ENCODE measurements at places on chromosomes 12 and 14.
A peak's percentile ranks its signal among the peaks of the same experiment; 100 is the strongest.

DNA sequence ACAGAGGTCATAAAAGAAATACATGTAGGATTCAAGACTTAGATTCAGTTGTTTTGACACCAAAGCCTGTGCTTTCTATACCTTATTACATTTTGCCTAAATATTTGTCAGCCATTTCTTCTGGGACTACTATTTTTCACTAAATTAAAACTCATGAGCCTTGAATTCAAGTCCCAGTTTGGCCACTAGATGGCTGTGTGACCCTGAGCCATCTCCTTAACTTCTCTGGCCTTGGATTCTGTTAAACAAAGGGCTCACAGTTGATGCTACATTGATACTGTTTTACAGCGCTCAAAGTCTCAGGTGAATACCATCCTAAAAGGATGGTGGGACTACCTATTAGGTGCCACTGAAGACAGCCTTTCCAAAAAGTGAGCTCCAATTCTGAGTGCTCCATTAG lies 39.6 kb upstream of the CCDC198 start:
- no peak for DNase-seq

DNA sequence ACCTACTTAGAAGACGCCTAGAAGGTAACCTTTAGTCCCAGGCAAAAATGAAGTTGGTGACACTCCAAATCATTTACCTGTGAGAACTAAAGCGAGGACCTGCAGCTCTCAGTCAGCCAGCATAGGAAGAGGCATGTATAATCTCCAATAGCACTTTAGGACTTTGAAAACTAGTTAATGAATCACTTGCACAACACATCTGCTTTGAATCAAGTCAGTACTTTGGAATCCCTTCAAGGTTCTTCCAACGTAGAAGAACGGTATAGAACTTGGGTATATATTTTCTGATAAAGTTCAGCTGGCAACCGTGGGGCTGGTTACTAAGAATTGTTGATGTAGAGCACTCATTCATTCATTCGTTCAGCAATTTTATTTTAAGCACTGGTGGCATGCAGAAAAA lies 251.9 kb downstream of the TMEM132D start:
- no peak for DNase-seq

- DNase-seq = no peak
These were observed 291.8 kb downstream of the ERC1 start for GRCh38 chr12:1282670-1283315.

DNA sequence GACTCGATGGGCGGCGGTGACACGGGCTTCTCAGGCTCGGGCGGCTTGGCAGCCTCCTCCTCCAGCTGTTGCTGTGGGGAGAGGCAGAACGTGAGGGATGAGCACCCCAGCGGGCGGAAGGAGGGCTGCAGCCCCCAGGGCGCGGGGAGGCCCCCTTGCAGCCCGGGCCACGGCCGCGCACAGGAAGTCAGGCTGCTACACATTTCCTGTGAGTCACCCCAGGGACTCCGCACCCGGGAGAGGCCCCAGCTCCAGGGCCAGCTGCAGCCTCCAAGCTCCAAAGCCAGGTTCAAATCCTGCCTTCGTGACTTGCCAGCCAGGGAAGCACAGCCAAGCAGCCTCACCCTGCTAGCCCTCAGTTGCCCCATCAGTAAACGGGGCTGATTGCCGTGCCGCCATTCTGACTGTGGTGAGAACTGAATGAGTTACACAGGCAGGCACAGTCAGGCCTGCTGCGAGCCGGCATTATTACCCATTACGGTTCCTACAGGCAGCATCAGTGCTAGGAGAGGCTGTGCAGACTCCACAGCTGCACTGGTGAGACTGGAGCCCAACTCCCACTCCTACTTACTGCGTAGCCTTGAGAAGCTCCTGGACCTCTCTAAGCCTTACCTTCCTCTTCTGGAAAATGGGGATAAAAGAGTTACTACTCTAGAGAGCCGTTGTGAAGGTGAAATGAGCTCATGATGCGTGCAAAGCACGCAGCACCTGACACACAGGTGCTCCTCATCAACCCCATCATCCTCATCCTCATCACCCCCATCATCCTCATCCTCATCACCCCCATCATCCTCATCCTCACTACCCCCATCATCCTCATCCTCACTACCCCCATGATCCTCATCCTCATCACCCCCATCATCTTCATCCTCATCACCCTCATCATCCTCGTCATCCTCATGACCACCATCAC lies 100.9 kb downstream of the NCOR2 start:
- no peak for DNase-seq

GRCh38 chr12:132337557-132337956 lies 8.2 kb upstream of the GALNT9 start:
- DNase-seq = no peak

GRCh38 chr12:50056639-50056976 lies 788 bp upstream of the ASIC1 start:
- no peak for DNase-seq

DNA sequence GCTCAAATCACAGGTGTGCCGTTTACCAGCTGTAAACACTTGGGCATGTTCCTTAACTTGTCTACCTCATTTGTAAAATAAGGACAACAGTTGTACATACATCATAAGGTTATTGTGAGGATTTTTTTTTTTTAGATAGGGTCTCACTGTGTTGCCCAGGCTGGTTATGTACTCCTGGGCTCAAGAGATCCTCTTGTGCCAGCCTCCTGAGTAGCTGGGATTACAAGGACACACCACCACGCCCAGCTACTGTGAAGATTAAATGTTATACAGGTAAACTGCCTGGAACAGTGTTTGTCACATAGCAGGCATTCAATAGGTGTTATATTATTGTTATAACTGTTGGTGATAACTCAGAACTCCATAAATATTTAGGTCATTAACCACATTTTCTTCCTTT lies 12.7 kb downstream of the TMED10 start:
- DNase-seq = no peak

DNA sequence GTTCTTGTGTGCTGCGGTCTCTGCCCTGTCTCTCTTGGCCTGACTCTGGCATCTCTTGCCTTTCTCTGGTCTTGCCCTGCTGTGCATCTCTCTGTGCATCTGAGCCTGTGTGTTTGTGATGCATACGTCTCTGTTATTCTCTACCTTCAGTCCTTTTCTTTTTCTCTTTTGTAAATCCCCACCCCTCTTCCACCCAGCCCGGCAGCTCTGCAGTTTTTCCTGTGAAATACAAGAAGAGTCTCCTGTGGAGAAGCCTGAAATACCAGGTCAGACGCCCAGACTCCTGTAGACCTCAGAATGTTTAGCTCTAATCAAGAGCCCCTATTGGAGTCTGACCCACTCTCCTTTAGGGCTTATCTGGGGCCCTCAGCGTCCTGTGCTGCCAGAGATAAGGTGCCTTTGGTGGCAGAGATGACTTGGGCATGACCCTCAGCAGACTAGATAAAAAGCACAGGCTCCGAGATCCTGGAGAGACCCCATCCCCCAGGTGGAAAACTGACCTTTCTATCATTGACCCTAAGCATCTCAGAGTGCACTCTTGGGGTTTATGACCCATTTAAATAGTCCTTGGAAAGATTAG lies 167.5 kb upstream of the SRRM4 start:
- no peak for DNase-seq

DNA sequence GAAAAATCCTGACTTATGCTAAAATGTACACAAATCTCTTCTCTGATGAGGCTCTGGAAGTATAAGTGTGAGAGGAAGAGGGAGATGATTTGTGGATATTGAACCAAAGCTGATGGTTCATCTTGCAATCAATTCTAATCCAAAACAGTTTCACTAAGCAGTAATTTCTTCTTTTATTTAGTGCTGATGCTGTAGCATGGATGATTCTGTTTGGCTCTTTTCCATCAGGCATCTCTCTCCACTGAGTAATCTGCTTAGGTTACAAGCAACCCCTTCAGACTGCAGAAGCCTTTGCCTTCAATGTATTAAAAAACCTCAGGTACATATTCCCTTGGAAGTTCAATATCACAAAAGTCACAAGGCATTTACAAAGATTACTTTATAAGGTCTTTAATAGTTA lies 159.1 kb upstream of the CCDC198 start:
- no peak for DNase-seq

DNA sequence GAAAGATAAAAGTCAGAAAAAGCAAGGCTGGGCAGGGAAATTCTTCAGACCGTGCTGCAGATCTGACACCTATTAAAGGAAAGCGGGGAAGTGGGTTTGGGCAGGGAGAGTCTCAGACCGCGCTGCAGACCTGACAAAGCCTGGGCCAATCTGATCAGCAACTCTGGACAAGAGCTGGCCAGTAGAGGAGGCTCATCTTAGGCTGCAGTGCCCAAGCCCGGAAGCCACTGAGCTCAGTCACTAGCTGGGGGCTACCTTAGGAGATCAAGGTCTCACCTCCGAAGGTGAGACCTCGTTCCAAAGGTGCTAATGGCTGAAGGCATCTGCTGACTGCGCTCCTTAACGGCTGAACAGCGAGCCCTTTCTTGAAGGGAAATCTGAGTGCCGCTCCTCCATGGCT lies 60.2 kb downstream of the SINHCAF start:
- DNase-seq = no peak

GRCh38 chr14:30252151-30252550 lies 306.8 kb upstream of the G2E3 start:
- no peak for DNase-seq

DNA sequence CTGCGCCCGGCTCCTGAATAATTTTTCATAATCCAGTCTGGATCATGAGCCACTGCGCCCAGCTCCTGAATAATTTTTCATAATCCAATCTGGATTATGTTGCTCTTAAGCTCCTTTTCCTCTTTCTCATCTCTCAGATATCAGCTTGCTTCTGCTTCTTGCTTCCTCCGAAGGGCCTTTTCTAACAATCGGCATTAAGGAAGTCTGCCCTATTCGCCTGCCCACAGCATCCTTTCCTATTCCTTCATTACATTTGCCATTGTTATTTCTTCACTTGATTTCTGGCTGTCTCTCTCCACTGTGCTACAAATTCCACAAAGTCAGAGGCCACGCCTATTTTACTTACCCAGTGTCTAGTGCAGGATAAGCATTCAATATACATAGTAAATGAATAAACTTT lies 83.5 kb downstream of the TTC7B start:
- no peak for DNase-seq

GRCh38 chr12:6672143-6672542 lies 9.2 kb upstream of the ING4 start:
- DNase-seq = no peak

DNA sequence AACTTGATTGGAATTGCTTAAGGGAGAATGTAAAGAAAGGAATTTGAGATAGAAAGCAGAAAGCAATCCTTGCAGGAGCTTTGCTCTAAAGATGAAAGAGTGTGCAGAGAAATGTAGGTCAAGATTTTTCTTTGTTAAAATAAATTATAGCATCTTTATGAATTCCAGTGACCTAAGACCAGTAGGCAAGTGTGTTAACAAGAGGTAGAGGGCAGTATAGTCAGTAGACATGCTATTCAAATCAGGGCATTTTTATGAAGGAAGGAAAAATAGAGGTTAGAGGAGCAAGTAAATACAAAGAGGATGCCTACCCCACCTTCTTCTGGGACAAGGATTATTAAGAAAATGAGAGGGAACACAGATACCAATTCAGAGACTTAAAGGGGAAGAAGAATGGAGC lies 148.5 kb downstream of the PLCZ1 start:
- DNase-seq = no peak

DNA sequence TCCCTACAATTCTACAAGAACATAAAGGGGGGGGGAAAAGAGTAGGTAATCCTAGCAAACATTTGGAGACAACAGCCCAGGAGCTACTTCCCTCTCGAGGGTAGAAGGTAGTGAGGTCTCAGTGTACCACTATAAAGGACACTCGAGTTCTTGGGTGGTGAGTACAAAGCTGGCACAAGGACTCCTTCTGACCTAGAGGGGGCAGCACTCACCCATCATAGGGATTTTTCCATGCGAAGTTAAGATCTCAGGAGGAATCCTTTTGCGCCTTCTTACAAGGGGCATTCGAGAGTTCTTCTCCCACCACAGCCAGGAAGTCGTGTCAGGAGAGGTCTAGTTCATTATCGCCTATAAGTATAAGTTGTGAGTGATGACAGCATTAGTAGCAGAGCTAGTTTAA lies 200.2 kb upstream of the RBM19 start:
- DNase-seq = peak; percentile 50

DNA sequence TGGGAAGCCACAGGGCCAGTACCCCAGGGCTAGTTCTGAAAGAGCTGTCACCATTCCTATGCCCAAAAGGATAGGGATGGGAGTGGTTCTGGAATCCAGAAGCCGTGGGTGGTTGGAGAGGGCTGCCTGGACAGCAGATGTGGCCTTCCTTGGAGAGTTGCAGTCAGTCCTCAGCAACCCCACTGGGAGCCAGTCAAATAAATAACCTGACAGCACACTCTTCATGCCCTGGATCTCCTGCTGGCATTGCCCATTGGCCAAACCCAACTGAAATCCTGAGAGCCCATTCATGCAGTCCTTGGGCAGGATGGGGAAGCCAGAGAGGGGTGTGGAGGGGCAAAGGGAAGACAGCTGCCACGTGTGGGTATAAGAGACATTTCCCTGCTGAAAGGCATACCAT lies 128.2 kb downstream of the PTPN11 start:
- DNase-seq = no peak

DNA sequence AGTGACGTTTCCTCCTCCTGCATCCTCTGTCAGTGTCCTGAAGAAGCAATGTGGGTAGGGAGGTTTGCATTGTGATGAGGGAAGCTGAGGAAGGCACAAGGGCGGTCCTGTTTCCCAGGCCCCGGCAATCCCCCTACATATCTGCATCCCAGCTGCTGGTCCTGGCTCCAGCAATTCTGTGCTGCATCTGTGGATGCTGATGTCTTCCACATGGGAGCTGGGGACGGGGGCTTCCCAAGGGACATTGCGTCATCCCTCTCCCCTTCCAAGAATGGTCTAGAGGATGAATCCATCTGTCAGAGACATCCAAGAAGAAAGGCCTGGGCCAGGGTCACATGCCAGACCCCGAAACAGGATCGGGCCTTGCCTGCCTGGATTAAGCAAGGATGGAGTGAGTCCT lies 52.1 kb downstream of the TSPAN11 start:
- DNase-seq = no peak

- DNase-seq = no peak
These were observed 1.3 kb downstream of the TEDC1 start for GRCh38 chr14:105492031-105492970.

GRCh38 chr12:93198086-93198485 lies 179.6 kb upstream of the NUDT4 start:
- no peak for DNase-seq

GRCh38 chr12:51307655-51308593 lies 16.1 kb downstream of the BIN2 start:
- no peak for DNase-seq

DNA sequence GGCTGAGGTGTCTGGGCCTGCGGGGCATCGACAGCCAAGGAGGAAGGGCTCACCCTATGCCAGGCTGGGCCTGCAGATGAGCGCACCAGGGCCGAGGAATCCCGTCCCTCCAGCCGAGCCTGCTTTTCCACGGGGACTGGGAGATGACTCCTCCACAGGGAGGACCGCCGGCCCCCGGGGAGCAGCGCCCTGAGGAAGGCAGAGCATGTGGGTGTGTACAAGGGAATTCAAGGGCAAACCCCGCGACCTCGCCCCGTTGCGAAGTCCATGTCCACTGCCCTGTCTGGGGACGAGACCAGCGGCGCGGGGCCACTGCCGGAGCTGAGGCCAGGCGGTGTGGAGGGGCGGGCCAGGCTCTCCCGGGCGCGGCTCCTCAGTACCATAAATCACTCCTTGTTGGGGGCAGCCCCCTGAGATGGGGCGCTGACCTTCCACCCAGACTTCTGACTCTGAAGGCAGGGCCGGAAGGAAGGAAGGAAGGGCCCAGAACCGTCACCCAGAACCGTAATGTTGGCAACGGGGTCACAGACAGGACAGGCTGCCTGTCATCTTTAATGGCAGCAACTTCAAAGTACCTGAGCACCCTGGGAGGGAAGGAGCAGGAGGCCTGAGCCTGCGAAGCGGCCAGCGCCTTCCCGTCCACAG lies 52.5 kb downstream of the RNF34 start:
- no peak for DNase-seq

- no peak for DNase-seq
These were observed 20.4 kb downstream of the CCDC88C start for GRCh38 chr14:91396959-91397815.

Measured in HFF-Myc (cell line).